ENCODE measurements at places on chromosomes 1 and 21.

DNA sequence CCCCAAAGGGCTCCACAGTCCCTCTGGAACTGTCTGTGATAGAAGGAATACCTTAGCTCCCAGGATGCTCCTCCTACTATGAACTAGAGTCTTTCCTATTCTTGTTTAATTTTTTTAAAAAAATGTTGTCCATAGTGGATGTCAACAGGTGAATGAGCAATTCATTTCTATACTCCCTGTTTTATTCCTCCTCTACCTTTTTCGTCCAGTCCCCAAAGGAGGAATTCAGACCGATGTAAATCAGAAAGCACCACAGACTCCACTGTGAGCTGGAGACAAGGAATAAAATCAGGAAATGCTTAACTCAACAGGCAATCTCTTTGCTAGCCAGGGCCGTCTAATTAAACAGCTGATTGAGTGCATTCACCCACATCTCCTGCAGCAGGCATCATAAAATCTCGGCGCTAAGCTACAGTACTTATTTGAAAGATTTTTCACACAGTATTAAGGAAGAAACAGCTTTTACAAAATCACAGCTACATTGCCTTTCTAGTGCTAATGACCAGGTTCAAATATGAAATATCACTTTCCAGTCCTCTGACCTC lies 381.6 kb downstream of the SIPA1L2 start:
- no peak for DNase-seq

- no peak for DNase-seq
Observed at GRCh38 chr21:45154511-45155508, 80.4 kb downstream of the ADARB1 start.

DNA sequence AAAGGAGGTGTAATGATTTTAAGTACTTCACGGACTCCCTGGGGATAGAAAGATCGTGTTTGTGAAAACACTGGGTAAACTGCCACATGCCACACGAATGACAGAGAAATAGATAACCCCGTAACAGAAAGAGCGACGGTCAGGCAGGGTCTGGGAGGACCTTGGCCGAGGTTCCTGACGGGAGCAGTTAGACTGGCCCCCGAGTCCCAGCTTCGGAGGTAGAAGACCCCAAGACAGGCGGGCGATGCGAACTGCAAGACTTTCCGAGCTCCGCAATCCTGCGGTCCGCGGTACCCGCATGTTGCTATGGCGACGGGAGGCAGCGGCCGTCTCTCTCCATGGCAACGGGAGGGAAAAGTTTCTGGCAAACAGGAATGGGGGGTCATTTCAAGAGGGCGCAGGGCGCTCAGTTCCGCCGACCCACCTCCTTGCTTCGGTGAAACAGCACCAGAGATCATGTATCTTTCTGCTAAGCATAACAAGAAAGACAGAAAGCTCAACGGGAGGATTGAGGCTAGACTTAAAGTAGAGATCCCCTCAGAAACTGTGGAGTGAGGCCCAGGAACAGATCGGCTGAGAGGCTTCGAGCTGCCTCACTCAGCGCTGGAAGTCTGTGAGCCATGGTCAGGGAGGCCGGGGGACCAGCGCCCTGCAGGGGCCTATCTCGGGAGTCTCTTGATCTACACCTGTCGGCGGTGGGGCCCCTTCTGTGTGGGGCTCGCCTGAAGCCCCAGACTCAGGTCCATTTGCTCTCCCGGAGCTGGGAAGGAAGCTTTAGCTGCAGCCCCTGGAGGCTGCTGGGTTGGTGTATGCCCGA lies 685 bp upstream of the SYT6 start:
- no peak for DNase-seq

DNA sequence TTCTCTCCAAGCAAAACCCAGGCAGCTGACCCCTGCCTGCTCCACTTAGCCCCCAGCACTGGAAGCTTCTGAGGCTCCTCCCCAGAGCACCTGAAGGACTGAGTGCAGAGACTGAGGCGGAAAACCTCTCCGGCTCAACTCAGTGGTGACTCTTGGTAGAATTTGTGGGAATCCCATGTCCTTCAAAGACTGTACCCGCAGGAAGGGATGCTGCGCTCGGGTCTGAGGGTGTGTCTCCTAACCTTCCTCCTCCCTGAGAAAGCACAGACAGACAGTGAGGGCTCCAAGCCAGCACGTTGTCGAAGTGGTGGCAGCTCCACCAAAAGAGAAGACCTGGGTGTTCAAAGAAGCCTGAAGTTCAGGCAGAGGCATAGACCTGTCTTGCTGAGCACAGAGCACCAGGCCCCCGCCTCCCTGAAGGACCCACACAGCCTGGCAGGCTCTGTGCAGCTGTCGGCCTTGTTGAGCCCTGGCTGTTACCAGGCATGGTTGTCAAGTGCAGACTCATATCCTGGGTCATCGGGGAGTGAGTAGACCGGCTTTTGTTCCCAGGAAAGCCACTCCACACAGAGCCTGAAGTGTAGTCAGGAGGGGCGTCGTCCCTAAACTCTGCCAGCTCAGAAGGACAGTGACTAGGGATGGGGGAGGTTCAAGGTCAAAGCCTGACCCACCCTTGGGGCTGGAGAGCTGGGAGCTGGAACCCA lies 36.7 kb downstream of the CSMD2 start:
- no peak for DNase-seq

DNA sequence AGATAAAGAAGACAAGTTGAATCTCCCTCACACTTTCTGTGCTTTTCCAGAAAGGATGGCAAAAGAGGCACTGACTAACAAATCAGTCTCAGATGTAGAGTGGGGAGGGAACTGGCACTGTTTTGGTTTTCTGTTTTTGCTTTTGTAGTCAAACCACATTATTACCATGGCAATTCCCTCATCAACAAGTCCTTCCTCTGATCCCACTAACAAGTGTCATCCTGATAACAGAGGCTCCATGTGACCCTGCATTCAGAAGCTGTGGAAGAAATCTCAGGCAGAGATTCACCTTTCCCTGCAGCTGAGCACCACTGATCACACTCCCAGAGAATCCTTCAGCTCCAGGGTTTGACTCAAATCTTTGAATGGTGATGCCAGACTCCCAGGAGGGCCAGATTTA lies 203.4 kb downstream of the TNR start:
- no peak for DNase-seq

DNA sequence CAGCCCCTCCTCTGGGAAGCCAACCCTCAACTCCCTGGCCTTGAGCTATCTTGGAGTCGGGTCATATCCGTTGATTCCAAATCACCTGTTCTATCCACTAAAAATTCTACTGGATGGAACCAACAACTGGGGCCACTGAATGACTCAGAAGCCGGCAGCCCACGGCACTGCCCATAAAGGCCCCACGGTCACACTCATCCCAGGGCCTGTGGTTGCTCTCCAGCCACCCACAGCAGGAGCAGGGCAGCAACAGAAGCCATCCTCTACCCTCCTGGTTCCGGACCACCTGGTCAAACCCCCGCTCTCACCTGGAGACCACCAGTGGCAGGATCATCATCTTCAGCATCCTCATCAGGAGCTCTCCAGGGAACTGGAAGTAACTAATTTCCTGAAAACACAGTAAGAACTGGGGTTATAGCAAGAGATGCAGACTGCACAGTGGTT lies 8.4 kb downstream of the SLC1A7 start:
- DNase-seq, result no peak

DNA sequence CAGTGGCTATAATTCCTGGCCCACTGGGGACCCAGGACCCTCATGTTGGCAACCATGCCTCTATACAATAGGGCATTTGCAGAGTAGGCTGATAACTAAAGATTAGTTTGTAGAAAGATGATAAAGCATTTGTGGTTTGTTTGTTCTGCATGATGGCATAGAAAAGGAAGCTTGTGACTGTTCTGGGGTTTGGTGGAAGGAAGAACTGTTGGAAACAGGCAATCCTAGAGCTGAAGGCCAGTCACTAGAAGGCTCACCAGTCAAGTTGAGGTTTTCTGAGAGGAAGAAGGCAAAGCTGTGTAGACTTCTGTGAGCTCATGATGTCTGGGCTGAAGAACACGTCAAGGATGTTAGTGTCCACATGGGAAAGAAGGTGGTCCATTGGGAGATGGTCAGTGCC lies 140.3 kb upstream of the VANGL1 start:
- no peak for DNase-seq

DNA sequence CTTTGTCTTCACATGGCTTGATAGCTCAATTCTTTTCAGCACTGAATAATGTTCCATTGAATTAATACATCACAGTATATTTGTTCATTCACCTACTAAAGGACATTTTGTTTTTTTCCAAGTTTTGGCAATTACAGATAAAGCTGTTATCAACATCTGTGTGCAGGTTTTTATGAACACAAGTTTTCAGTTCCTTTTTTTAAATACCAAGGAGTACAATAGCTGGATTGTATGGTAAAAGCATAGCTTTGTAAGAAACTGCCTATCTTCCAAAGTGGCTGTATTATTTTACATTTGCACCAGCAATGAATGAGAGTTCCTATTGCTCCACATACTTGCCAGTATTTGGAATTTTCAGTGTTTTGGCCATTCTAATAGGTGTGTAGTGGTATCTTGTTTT lies 4.8 kb upstream of the MCOLN2 start:
- no peak for DNase-seq

Measured in stimulated activated naive CD4-positive, alpha-beta T cell treated with Interleukin-2 at 50 U/mL for 16 hours (primary cell).